Forelimb muscle (tissue), 1 donor: ENCODE measurements at places on chromosomes 7 and 10. TPM values are rescaled to one million over a fixed set of nuclear protein-coding genes. Genes with fewer than 3 reads are reported as not detected.

DNA sequence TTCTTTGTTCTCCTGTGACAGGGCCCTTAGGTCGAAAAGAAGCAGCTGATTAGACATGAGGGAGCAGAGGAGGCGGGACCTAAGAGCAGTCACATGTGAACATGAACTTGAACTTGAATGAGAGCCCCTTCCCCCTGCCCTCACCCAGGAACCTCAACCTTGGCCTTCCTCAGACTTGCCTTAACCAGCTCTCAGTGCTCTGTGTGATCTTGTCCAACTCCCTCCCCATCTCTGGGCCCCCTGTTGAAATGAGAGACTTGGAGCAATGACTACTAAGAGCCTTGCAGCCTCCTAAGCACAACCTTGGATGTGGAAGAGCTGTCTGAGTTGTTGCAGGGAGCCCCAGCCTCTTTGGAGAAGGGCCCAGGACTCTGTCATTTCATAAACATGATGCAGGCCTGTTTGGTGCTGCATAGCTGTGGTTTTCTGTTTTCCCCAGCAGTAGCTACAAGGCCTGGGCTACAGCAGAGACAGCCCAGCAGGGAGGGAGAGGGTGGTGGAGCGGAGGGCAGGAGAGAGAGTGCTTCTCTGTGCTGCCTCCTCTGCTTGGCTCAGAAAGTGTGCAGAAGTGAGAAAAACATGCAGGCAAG is 123.9 kb upstream of the ZMIZ1 start:
- peak; percentile 80 for DNase-seq

- no peak for DNase-seq
Measured at GRCh38 chr10:50592961-50593418, 30.8 kb downstream of the SGMS1 start.

DNA sequence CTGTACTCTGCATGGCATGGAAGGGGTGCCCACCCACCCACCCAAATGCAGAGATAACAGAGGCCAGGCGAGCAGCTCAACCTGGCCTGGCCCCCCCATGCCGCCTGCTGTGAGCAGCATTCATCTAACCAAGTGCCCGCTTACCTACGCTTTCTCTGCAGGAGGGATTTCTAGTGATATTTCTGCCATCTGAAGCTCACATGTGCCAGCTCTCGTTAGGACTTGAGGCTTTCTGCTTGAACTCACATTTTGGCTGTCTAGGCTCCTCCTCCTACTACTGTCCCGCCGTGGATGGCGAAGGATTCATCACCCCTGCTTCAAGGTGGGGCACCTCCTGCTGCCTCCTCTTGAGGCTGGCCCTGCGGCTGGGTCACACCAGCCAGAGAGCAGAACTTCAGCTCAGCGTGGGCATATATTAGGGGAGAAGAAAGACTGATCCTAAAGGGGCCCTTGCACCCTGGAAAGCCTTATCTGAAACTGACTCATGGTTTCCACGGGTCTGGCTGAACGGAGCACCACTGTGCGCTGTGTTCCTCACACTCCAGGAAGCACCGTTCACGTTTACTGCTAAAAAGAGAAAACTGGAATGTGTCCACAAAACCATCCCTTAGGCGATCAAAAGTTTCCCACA is 45.5 kb downstream of the CTBP2 start:
- DNase-seq: no peak

DNA sequence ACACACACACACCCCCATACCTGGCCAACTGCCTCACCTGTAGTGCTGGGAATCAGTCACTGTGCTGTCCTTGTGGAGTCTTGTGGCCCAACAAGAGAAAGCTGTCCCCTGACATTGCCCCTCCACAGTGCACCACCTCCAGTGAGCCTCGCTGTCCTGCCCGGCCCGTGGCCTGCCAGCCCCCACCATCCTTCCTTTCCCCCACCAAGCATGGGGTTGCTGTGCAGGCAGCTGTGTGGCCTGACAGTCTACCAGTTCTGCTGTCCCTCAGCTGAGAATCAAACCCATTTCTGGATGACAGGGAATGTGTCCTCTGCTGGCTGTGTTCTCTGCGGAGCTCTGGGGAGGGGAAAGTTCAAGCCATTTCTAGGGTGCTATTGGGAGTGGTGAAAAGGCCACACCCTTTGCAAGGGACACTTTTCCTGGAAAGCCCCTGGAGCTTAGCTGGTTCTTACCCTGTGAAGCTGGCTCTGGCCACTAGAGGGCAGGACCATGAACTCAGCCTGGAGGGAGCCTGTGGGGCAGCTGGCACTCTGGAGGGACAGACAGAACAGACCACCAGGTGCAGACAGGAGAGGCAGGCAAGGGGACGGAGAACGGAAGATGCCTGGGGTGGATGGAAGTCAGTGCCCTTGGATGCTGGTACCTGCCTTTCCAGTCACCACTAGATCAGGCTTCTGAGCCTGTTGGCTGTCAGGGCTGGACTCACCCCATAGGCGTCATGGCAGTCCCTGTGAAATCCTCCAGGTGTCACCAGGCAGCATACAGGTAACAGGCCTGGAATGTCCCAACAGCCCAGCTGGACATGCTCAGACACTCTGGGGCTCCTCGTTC is 10.5 kb upstream of the MTPAP start:
- no peak for DNase-seq

DNA sequence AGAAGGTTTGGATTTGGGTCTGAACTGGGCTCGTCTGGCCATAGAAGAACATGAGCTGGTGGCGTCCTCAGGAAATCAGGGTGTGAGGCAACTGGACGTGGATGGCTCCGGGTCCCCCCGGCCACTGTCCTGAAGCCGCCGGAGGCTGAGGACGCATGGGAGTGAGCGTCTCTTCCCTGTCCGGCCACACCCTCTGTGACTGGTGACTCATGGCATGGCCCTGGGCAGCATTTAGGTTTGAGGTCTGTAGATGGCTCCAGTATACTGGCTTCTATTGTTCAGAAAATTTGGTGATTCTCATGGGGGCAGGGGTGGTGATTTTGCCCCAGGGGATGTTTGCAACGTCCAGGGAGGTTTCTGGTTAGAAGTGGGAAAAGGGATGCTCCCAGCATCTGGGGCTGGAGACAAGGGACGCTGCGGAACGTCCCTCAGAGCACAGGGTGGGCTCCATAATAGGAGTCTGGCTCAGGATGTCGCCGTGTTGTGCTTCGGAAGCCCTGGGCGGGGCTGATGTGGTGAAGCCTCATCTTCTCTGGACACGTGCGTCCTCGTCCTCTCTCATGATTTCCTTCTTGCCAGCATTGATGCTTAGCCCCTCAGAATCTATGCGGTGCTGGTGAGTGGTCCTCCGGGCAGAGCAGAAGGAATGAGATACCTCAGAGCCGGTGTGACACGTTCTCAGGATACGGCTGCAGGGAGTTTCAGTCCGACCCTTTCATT is 49.9 kb downstream of the PITRM1 start:
- DNase-seq: no peak

The CPA2 gene
- 0.49 TPM for polyA plus RNA-seq

- no peak for DNase-seq
Measured at GRCh38 chr7:26534649-26535482, 243.2 kb downstream of the SNX10 start.

- DNase-seq: no peak
Measured at GRCh38 chr10:112115781-112116385, 67.7 kb downstream of the GPAM start.

DNA sequence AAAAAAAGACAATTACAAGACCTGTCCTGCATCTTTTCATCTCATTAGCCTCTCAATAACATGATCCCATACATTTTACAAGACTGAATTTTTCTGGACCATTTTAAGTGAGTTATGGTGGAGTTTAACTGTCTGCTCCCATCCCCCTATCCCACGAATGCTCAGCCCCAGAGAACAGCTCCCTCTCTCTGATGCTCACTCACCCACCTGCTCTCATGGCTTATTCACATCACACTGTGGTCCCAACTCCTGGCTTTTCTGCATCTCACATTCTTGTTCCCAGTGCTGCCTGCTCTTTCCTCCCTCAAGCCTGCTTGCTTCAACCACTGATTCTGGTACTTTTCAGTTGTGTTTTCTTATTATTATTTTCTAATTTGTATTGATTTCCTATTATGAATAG is 20.4 kb upstream of the CCSER2 start:
- DNase-seq: no peak

The MAD1L1 gene
- polyA plus RNA-seq: 21.2 TPM

GRCh38 chr7:30322271-30323005 is 38.0 kb downstream of the ZNRF2 start:
- DNase-seq: no peak
